ENCODE measurements at places on chromosomes 7 and 10.

GRCh38 chr7:17274551-17275245 is 23.8 kb upstream of the AHR start:
- no peak for DNase-seq

DNA sequence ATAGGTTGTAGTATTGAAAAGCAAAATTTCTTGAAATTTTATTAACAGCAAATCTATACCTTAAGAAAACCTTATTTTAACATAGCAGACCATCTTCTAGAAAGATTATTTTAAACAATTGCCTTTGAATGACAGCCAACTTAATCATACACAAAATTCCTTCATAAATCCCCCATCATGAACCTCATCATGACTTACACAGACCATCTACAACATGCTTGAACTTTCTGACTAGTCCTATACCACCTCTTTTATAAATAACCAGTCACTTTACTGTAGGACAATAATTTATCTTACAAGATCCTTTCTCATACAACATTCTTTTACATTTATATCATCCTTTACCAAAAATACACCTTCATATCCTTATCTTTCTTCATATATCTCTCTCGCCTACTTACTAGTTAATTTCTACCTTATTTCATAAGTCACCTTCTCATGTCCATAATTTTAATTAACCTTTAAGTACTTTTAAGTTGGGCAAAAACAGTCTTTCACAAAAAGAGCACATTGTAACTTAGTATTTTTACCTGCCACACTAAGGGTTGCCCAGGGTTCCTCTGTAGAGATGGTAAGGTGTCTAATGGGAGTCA is 16.6 kb upstream of the PTN start:
- no peak for DNase-seq

GRCh38 chr10:101110856-101111523 is 20.1 kb upstream of the TLX1 start:
- no peak for DNase-seq

GRCh38 chr10:44571701-44572100 is 186.8 kb upstream of the CXCL12 start:
- no peak for DNase-seq

DNA sequence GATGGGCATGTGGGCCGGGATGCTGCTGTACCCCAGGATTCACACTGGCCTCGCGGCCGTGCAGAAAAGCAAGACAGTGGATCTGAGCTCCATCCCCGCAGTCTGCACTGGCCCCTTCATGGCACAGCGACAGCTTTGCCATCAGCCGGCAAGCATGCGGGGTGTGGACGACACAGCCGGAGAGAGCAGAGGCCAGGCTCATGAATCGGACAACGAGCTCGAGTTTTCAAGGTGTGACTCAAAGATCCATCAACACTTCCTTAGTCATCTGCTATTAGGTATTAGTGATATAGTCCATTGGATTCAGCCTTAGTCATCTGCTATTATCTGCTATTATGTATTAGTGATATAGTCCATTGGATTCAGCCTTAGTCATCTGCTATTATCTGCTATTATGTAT is 254.7 kb downstream of the KLF6 start:
- DNase-seq = no peak

- DNase-seq = no peak
Observed at GRCh38 chr10:77441353-77442166, 196.0 kb downstream of the KCNMA1 start.

GRCh38 chr7:6161463-6162330 is 110.7 kb downstream of the CYTH3 start:
- DNase-seq = no peak

GRCh38 chr7:55078465-55079372 is 59.9 kb downstream of the EGFR start:
- no peak for DNase-seq

- no peak for DNase-seq
Observed at GRCh38 chr10:97597778-97598177, 8.3 kb downstream of the C10orf62 start.

DNA sequence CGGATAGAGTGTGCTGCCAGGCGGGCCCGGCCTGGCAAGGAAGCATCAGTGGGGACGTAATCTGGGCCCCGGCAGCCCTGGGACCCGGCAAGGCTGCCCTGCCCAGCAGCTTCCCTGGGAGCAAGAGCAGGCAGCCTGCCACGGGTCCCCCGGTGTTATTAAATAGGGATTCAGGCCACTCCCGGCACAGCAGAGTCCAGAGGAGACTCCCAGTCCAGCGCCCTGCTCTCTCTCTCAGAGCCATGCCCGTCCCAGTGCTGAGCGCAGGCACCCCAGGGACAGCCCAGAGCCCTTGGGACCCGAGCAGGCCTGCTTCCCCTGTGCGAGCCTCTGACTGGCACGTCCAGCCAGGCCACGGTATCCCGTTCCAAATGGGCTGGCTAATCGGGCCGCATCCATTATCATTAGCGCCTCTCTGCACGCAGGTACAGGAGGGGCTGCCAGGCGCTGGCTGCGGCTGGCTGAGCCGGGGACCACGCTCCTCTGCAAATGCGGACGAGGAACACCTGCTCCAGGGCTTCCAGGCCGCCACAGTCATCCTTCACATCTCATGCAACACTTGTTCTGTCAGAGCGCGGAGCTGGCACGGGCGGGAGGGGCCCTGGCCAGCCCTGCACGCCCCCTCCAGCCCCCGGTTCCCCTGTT is 344.2 kb upstream of the MKI67 start:
- DNase-seq = no peak

GRCh38 chr7:127396184-127396583 is 3.7 kb upstream of the ZNF800 start:
- DNase-seq = no peak

DNA sequence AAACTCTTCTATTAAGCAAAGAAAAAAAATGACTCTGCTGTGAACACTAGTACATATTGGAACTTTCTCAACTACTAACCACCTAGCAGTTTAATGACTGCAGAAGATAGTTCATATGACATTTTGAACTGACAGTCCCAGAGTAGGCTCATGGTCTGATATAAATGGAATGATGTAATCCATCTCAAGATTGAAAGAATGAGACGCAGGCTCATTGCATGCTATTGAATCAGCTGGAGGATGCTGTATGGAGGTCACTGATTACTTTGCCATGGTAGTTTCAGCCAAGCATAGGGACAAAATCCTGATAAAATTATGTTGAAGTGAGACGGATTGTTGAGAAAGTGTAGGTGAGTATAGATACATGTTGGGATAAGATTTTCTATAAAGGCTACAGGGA is 217.6 kb upstream of the SEMA3E start:
- no peak for DNase-seq

- no peak for DNase-seq
Observed at GRCh38 chr10:29583674-29584073, 51.1 kb downstream of the SVIL start.

GRCh38 chr7:81769891-81770727 is at the start of gene HGF:
HGF (minus strand) TSS chr7:81770047; CDS start chr7:81769971, 76 bp downstream.
- peak; percentile 72 for DNase-seq

DNA sequence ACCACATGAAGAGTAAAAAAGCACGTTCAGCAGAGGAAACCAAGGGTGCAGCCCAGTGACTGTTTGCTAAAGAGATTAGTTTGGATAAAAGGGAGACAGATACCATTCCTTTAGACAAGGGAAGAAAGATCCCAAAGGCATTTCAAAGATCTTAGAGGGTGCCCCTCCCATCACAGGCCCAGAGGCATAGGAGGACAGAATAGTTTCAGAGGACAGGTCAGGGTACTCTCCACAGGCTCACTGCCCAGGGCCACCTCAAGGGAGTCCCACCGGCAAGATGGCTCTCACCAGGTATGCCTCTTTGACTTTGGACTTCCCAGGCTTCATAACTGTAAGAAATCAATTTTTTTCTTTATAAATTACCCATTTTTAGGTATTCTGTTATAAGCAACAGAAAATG is 4.7 kb upstream of the TCTN3 start:
- DNase-seq = no peak

DNA sequence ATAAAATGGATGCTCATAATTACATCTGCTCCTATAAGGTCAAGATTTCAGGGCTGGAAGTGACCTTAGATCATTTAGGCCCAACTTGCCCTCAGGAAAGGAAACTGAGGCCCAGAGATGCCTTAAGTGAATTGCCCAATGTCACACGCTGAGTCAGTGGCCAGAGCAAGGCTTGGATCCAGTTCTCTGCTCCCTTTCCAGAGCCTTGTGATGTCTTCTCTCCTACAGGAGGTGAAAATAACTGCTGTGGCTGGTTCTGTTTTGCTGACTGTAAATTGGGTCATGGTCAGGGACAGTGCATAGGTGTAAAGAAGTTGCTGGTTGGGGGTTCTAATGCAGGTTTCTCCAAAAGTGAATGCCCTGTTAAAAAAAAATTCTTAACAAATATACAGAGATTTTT is 91.3 kb downstream of the TCF7L2 start:
- no peak for DNase-seq

DNA sequence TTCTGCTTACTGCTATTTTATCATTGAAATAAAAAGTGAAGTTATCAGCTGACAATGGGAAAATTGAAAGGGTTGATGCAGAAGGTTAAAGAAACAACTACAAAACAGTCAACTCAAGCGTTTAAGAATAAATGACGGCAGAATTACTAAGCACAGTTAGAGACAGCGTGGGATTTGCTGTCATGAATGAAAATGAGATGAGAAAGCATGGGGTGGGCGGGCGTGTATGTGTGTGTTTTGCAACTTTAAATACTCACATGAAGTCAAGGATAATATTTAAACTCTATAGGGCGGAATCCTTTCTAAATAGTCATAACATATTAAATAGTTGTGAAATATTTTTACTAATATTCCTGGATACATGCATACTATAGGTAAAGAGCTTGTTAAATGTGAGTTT is 450.8 kb downstream of the ETV1 start:
- no peak for DNase-seq

- no peak for DNase-seq
Observed at GRCh38 chr10:114303556-114303955, 64.5 kb downstream of the VWA2 start.

DNA sequence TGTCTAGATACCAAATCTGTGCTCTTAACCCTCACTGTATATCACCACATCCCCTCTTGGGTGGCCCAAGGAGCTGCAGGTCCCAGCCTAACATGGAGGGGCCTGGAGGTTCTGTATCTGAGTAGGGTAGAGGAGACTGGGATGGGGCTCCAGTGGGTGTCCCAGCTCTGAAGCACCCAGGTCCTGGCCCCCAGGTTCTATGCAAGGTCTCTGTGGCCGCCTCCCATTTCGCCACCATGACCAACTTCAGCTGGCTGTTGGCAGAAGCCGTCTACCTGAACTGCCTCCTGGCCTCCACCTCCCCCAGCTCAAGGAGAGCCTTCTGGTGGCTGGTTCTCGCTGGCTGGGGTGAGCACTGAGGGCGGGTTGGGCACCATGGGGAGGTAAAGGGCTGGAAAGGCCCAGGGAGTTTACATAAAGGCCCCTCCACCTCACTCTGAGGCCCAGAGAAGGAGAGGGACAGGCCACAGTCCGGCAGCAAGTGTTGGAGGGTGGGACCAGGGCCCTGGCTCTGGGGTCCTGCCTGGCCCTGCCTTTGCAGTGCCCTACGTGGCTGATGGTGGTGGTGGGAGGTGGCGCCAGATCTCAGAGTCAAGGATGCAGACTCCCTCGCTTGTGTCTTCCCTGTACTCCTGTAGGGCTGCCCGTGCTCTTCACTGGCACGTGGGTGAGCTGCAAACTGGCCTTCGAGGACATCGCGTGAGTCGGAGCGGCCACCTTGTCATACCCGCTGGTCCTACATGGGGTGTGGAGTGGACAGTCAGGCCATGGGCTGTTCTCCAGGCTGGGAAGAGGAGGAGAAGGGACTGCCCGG is 10.2 kb downstream of the GHRHR start:
- DNase-seq = no peak

- DNase-seq = no peak
Observed at GRCh38 chr10:30553018-30553625, 76.4 kb downstream of the LYZL2 start.

DNA sequence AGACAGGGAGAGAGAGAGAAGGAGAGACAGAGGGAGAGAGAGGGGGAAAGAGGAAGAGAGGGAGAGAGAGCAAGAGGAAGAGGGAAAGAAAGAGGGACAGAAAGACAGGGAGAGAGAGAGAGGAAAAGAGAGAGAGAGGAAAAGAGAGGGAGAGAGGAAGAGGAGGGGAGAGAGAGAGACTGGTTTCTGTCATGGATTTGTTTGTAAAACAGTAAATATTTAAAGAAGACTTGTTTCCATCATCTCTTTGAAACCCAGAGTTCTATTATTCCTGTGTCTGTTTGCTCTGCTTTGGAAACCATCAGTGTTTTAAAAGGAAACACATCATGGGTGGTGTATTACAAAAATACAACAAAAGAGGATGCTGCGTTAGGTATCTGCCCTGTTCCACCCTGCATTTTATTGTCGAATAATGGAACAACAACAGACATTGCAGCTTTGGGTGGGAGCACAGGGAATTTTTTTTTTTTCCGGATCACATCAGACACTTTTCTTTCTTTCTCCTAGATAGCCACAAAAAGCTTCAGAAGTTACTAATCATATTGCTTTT is 150.7 kb upstream of the RSU1 start:
- DNase-seq = no peak

- no peak for DNase-seq
Observed at GRCh38 chr7:28661826-28662595, 249.7 kb downstream of the CREB5 start.

All from fibroblast of the conjunctiva (primary cell).